LNCaP clone FGC (cell line): ENCODE measurements at places on chromosomes 11 and 22.
A peak's percentile ranks its signal among the peaks of the same experiment; 100 is the strongest.

DNA sequence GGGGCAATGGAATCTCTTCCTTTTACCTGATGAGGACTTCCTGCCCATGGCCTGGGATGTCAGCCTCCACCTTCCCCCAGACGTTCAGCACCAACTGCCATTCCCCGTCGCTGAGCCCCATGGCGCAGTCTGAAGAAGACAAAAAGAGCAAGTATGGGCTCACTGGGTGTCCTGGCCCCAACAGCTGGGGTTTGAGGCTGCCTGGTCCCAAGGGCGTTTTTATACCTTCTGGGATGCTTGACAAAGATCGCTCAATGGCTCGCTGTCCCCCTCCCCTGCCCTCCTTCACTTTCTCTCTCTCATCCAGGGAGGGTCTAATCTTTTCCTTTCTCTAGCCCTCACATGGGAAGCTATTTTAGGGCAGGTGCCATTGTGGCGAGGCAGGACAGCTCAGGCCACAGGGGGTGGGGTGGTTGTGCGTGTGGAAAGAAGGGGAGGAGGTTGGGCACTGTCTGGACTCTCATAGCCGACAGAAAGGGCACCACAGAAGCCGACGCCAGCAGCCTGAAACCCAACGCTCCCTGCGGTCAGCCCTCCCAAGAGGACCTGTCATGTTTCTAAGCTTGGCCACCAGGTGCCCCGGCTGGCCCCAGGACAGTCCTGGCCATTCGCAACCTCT is at the start of gene MB:
Gene MB (minus strand): TSS at position 193 of the 619 bp plus-strand sequence. CDS start 72 bp downstream, at position 121.
- DNase-seq: no peak

- DNase-seq: no peak
Measured at GRCh38 chr11:37394236-37394870, 796.3 kb upstream of the RAG2 start.

GRCh38 chr22:38554281-38554680 is 15.7 kb downstream of the DMC1 start:
- DNase-seq: peak; percentile 73

DNA sequence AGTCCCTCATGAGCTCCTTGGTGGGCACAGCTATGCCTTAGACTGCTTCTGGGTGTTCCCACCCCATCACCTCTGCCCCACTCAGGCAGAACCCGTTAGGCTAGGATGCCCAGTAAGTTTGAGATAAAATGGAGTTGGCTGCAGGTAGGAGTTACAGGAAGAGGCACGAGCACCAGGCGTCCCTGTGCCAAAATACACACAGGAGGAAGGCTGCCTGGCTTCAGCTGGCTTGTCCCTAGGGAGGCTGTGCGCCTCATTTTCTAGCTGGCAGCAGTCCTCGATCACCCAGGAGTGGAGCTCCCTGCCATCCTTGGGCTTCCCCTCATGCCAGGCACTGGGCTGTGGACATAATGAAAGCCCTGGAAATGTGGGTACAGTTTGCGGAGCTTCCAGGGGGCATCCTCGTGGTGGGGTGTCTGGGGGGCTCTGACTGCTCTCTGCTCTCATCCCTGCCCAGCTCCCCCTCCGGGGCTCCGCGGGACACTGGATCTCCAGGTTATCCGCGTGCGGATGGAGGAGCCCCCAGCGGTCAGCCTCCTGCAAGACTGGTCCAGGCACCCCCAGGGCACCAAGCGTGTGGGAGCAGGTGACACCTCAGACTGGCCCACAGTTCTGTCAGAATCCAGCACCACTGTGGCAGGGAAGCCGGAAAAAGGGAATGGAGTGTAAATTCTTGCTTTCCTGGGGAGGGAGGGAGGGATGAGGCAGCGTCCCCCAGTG is 12.3 kb upstream of the MARK2 start:
- DNase-seq: peak; percentile 68

DNA sequence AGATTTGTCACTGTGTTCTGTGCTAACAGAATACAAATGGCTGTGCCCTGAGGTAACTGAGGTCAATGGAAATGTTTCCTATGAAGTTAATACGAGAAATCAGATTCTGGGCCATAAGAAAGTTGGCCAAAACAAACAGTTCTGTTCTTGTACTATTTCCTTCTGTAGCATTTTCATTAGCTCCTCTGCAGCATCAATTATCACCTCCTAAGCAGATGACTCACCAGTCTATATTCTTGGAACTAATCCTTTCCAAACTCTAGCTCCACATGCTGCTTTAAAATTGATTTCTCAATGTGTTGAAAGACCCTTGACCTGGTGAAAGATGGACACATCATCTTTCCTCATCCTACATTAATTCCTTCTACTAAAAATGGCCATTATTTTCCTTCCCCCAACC is 736.0 kb downstream of the NELL1 start:
- no peak for DNase-seq

DNA sequence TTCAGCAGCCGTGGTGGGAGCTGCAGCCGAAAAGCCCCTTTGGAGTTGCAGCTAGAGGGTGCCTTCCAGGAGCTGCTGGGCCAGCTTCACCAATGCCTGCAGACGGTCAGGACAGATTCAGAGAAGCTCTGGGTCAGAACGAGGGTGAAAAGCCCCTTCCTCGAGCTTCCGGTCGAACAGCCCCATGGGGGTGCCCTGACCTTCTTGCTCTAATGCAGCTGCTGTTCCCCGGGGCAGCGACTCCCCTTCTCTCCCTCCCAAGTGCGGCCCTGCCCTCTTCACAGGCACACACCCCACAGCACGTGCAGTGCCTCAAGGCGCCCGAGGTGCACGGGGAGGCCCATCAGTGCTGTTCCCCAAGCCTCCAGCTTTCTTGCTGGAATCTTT is 9.6 kb upstream of the IFITM3 start:
- no peak for DNase-seq

GRCh38 chr11:7165911-7166310 is 77.1 kb downstream of the RBMXL2 start:
- no peak for DNase-seq

DNA sequence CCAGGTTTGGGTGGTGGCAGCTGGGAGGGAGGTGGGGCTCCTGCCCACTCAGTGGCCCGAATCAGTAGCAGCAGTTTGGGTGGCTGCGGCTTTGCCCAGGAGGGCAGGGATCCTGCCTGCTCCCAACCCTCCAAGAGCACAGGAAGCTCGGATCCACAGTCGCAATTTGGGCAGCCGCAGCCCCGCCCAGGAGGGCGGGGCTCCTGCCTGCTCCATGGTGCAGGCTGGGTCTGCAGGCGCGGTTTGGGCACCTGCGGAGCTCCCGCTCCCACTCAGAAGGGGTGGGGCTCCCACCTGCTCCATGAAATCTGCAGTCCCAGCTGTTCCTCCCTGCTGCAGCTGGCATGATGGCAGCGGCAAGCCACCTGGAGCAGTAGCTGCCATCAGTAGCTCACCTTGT is 38.1 kb upstream of the CALCB start:
- no peak for DNase-seq

DNA sequence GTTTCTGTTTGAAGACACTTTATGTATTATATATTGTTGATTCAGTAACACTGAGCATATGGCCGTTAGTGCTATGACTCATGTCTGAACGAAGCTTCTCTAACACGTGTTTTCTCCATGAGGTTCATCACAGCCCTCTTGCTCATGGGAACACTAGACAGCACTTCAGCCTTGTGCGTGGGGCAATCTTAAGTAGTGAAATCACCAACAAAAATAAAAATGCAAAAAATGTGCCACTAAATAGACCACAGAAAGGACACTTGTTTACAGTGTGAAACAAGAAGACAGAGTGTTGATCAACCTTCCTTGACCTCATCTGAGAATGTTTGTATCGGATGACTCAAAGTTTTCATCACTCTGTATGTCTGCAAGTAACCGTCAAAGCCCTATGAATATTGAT is 94.5 kb downstream of the FDX1 start:
- DNase-seq: no peak
